OCI-LY7 (cell line): ENCODE measurements at places on chromosomes 3 and 15.

DNA sequence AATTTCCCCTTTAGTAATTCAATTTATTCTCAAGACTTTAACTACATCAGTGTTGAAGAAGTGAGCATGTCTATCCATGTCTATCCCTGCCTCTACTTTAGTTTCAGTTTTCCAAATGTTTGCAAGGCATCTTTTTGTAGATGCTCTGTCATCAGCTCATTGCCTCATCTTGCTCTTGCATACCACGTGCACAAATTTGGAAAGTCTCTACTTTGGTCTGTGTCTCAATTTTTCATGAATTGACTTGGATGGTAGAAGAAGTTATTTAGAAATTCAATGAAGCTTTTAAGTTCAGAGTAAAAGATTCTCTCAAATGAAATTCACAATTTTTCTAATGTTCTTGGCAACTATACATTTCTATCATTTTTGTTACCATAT, 55.3 kb downstream of the CLDN1 start:
- no peak for DNase-seq

DNA sequence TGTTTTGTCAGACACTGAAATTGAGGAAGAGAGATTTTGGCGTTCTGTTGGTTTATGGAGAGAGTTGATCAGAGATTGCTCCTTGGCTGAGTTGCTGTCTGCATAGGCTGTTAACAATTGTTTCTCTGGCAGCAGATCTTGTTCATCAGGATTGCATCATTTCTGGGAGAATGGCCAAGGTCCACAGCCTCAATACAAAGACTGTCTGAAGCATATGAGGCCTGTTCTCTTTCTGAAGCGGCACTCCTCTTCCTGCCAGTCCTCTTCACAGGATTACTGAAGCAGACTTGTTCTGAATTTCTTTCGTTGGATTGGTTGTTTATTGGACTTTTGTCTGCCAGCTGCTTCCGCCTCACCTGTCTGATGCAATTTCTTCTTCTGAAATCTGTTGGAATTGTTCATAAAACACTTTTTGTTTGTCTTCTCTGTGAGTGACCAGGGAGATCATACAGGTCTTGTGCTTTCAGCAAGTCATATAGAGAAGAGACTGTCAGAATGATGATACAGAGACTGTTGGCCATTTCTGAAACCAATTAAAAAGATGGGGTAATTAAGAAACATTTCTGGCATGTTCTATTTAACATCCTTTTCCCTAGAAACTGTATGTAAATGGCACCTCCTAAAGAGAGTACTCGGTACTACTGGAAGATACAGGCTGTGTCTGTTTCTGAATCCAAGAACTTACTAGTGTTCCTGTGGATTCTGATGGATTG, 25.5 kb downstream of the SETD5 start:
- DNase-seq = no peak

DNA sequence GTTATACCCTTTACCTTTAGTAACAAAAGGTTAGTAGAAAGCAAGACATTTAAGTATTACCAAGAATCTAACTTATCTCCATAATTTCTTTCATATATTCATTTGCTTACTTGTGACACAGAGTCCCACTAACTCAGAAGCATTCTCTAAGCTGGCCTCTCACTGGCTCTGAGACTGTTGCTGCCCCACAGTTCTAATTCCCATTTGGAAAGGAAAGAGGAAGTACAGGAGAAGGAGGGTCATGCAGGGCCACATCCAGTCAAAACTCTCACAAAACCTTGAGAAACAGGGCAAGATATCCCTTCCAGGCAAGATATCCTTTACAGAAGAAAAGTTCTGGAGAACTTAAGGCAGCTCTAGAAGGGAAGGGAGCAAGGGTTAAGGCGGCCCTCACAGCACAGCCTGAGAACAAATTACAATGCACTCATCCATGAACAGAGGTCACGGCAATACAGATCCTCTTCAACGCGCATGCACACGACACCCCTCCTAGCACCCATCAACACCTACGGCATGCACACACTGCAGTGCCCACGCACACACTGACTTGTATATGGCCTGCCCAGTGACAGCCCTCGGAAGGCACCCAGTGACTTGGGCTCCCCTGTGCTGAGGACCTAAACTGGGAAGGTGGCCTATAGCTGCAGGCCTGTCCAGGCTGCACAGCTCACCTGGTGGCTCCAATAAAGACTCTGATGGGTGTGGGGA, 13.0 kb upstream of the MYO5C start:
- no peak for DNase-seq

- DNase-seq = no peak
Observed at GRCh38 chr3:50557915-50558314, 9.6 kb downstream of the C3orf18 start.

GRCh38 chr15:59611276-59612260, at the start of gene GCNT3:
TSS of gene GCNT3 (plus strand) at chr15:59611783. CDS start at chr15:59618239, 6,456 bp downstream.
- no peak for DNase-seq
